Mesothelial cell of epicardium (in vitro differentiated cells): ENCODE measurements at places on chromosomes 2 and 18. TPM values are rescaled to one million over a fixed set of nuclear protein-coding genes. Genes with fewer than 3 reads are reported as not detected.

LYPD6B gene
- 27.2 to 30.6 TPM (median 28.8 TPM) in 3 replicates for total RNA-seq

MERTK gene
- total RNA-seq, result 25.1 to 27.3 TPM (median 27.1 TPM) in 3 replicates

SLC9A2 gene
- 0.04 TPM in 1 of 3 replicates, not detected in the others for total RNA-seq

SULT1C2 gene
- 0.05 to 0.13 TPM in 2 of 3 replicates, not detected in the other for total RNA-seq

NAT8 gene
- total RNA-seq, result not detected in 3 replicates

UGT1A1 gene
- not detected in 3 replicates for total RNA-seq

MROH2A gene
- not detected in 3 replicates for total RNA-seq

VWA3B gene
- not detected in 3 replicates for total RNA-seq

LYG2 gene
- not detected in 3 replicates for total RNA-seq

RPRM gene
- 14.4 to 15.5 TPM (median 15.2 TPM) in 3 replicates for total RNA-seq

CGREF1 gene
- 1.5 to 3.0 TPM (median 1.8 TPM) in 3 replicates for total RNA-seq

RND3 gene
- 140 to 145 TPM (median 144 TPM) in 3 replicates for total RNA-seq

SPDYA gene
- 1.3 to 2.0 TPM (median 1.7 TPM) in 3 replicates for total RNA-seq

CPLX4 gene
- not detected in 3 replicates for total RNA-seq

XIRP2 gene
- 0.07 TPM in 1 of 3 replicates, not detected in the others for total RNA-seq

GPAT2 gene
- total RNA-seq, result not detected in 3 replicates

EFR3B gene
- 14.4 to 16.7 TPM (median 15.4 TPM) in 3 replicates for total RNA-seq

NCKAP5 gene
- total RNA-seq, result 2.1 to 3.4 TPM (median 2.2 TPM) in 3 replicates

RASGRP3 gene
- total RNA-seq, result 0.58 to 0.75 TPM (median 0.66 TPM) in 3 replicates

MAPRE3 gene
- 14.8 to 17.1 TPM (median 16.0 TPM) in 3 replicates for total RNA-seq

ADAM23 gene
- 6.9 to 8.6 TPM (median 8.5 TPM) in 3 replicates for total RNA-seq

ABI2 gene
- total RNA-seq, result 118 to 131 TPM (median 121 TPM) in 3 replicates

NYAP2 gene
- not detected in 3 replicates for total RNA-seq

KCNG2 gene
- 0.14 TPM in 1 of 3 replicates, not detected in the others for total RNA-seq

NPPC gene
- 0.72 to 0.80 TPM (median 0.73 TPM) in 3 replicates for total RNA-seq

- no peak for DNase-seq
These were observed 32.0 kb upstream of the GPR39 start for GRCh38 chr2:132384491-132385151.

- DNase-seq, result no peak
These were observed 154.2 kb downstream of the DCDC2C start for GRCh38 chr2:3857576-3857975.

GRCh38 chr2:190467575-190468083, 59.5 kb downstream of the MFSD6 start:
- no peak for DNase-seq

DNA sequence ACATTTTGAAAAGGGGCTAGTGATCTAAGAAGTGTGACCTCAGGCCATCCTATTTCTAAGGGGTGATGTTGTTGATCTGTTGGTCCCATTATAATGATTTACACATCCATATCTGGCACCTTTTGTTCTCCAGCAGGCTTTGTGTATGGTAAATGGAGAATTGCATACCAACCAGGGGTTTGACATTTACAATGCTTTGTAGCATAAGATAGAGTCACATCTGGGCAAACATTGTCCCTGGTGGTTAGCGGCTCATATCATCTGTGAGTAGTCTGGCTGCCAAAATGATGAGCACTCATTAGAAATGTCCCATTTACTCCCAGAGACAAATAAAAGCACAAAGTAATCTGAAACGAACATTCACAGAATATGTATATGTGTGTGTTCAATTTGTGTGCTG, 1775.5 kb upstream of the CELF4 start:
- DNase-seq, result no peak

DNA sequence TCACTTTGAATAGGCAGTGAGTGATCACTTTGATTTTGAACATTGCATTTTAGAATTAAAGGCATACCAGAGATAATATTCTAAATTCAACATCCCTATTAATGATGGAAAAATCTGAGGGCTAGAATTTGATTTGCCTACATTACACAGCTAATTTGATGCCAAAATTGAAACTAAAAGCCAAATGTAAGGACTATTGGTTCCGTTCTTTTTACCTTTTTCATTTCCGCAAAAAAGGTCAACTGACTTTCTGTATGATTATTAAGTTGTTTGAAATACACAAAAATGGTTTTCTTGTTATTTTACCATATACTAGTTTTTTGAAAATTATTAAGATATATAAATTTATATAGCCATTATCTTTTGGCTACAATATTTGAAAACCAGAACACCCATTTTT, 117.5 kb downstream of the SCN3A start:
- no peak for DNase-seq

DNA sequence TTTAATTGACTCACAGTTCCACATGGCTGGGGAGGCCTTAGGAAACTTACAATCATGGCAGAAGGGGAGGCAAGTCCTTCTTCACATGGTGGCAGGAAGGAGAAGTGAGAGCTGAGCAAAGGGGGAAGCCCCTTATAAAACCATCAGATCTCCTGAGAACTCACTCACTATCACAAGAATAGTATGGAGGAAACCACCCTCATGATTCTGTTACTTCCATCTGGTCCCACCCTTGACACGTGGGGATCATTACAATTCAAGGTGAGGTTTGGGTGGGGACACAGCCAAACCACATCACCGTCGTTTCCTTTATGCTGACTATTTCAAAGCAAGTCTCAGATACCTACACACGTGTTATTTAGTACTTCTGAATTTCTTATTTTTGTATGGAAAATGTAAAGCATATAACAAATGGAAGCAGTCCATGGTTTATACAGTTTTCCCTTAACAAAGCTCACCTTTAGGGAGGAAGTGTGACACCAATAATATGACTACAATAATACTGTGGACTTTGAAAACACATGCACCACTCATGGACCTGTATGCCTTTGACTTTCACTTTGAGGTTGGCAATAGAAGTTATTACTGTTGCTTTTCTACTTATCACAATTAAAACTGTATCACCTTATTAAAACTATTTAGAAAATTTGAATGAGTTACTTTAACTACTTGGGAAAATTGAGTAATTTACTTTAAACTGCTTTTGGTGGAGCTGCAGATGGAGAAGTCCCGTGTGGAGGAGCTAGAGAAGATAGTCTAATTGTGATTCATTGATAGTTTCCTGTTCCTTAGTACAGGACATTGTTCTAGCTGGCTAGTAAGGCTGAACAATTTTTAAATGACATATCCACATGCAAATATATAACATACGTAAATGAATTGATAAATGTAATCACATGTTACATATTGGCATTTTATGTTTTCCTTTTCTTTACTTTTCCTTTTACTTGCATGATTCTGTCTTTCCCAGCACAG, 37.3 kb downstream of the MTCL1 start:
- no peak for DNase-seq

- no peak for DNase-seq
These were observed 47.1 kb downstream of the HS6ST1 start for GRCh38 chr2:128271597-128271910.

- no peak for DNase-seq
These were observed 254.9 kb upstream of the RAB12 start for GRCh38 chr18:8354304-8354703.

DNA sequence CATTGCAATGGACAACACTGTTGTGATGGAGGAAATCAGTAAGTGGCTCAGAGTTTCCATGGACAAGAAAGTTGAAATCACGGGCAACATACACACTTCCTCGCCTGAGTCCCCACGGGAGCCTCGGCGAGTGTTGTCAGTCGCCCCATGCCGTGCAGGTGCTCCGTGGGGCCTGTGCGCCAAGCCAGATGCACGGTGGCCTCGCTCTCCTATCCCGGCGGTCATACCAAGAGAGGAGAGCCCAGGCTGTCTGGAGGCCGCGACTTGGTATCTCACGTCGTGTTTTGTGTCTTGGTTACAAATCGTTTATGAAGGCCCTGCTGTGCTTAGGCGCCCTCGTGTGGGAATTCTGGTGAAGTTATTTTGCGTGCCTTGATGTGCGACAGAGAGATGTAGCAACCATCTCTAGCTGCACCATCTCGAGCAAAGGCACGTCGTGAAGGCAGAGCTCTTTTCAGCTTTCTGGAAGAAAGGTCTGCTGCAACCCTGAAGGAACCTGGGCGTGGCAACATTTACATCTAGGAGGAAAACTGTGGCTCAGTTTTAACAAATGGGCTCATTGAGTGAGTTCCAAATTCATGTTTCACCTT, 21.8 kb downstream of the ATG4B start:
- no peak for DNase-seq

DNA sequence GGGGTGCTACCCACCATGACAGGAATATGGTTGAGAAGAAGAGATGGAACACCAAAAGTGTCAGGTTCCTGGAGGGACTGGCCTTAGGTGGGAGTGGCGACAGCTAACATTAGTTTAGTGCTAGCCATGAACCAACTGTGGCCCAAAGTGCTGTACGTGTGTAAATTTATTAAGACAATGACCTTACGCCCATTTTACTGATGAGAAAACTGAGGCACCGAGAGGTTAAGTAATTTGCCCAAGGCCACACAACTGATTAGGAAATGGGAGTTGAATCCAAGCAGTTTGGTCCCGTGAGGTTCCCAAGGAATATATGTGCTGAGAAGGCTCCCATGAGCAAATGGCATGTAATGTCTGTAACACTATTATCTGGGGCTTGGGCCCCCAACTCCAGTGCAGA, 109.5 kb upstream of the SLC1A4 start:
- no peak for DNase-seq

DNA sequence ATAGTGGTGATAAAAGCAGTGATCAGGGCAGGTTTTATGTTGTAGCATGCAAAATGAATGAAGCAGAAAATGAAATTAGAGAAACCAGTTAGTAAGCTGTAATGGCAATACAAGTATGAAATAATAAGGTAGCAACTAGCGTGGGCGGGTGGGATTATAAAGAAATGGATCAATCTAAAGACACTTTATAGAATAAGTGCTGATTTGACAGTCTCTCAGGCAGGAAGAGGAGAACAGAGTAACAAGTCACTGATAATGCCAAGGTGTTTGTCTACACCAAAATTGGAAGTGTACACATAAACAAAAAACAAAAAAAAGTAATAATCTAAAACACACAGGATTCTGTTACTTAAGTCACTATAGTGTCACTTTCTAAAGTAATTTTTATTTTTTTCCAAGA, 51.0 kb upstream of the PCBP1 start:
- no peak for DNase-seq

GRCh38 chr2:7468955-7469354, 551.7 kb downstream of the RNF144A start:
- no peak for DNase-seq

GRCh38 chr2:4110273-4110672, 406.9 kb downstream of the DCDC2C start:
- DNase-seq, result no peak

DNA sequence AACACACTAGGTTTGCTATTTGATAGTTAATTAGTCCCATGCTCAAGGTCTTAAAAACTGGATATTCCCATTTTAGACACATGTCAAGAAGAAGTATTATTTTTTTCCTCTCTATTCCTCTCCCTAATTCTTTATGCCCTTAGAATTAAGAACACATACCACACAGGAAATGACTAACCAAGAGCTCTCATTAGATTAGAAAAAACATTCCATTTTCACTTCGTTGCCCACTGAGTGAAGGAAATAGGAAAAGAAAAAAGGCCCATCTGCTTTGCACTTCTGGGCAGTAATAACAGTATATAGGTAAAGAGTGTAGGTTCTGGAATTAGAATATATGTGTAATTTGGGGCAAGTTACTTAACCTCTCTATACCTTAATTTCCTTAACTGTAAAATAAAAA, 26.9 kb downstream of the ACADL start:
- no peak for DNase-seq

- DNase-seq, result peak; percentile 47
These were observed 61.1 kb upstream of the SP3 start for GRCh38 chr2:174026122-174026845.

DNA sequence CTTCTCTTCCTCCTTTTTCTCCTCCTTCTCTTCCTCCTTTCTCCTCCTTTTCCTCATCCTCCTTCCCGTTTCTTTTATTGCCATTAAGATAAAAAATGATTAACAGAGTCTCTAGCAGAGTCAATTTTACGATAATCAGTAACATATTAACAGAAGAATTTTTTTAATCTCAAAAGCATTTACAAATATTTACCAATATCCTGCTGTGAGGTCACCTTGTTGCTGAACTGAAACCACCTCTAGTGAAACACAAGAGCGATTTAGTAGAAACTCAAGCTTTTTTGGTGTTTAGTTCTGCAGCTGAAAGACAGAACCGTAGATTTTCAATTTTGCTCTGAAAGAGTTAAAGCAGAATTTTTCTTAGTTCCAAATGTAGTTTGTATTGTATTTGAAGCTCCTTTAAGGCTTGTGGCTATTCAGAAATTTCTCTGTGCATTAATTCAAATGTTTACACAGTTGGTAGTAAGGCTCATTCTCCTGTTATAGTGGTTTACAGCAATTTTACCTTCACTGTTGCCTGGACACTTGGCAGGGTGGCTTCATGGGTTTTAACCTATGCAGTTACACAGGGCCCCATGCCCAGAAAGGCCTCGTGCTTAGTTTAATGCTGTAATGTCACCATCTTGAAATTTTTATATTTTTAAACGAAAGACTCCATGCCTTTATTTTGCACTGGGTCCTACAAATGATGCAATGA, 1106.6 kb upstream of the FAM98A start:
- DNase-seq, result no peak

DNA sequence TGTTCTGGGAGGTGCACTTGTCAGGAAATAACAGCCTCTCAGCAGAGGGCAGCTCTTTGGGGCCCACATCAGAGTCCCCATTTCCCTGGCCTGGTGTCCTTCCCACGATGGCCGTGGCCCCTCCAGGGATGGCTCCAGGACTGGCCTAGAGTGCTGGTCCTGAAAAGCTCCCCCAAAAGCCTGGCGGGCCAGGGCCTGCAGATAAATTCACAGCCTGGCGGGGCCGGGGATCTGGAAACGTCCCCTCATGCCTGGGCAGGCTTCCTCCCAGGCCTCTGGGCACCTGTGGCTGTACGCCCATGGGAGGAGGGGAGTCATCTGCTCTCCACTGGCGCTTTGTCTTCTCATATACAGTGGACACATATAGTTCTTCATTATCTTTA, 52.6 kb upstream of the HS6ST1 start:
- DNase-seq, result no peak

GRCh38 chr2:230347659-230348305, 20.8 kb downstream of the SP140L start:
- DNase-seq, result no peak

- no peak for DNase-seq
These were observed 16.9 kb downstream of the MYO7B start for GRCh38 chr2:127552336-127552735.

- DNase-seq, result no peak
These were observed 18.9 kb upstream of the IL1R2 start for GRCh38 chr2:101972621-101973434.

- no peak for DNase-seq
These were observed 39.2 kb downstream of the GREB1 start for GRCh38 chr2:11572996-11573395.

- no peak for DNase-seq
These were observed 447.7 kb upstream of the HNRNPA3 start for GRCh38 chr2:176764921-176765320.

DNA sequence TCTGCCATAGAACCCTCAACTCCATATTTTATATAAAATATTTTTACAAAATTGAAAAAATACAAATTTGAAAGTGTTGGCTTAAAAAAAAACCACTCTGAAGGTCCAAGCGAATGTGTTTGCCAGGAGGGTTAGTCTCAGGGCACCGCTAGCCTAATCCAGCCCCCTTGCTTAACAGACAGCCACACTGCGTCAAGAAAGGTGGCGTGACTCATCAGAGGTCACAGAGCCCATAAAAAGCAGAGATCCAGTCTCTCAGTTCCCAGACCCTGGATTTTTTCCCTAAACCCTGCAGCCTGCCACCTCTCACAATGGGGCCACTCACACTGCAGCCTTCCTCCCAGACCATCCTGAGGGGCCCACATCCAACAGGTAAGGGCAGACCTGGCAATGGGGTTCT, 3.9 kb upstream of the TNS1 start:
- DNase-seq, result no peak

GRCh38 chr2:118665784-118666529, 181.5 kb downstream of the EN1 start:
- no peak for DNase-seq
